ENCODE measurements at places on chromosomes 7 and 10.

DNA sequence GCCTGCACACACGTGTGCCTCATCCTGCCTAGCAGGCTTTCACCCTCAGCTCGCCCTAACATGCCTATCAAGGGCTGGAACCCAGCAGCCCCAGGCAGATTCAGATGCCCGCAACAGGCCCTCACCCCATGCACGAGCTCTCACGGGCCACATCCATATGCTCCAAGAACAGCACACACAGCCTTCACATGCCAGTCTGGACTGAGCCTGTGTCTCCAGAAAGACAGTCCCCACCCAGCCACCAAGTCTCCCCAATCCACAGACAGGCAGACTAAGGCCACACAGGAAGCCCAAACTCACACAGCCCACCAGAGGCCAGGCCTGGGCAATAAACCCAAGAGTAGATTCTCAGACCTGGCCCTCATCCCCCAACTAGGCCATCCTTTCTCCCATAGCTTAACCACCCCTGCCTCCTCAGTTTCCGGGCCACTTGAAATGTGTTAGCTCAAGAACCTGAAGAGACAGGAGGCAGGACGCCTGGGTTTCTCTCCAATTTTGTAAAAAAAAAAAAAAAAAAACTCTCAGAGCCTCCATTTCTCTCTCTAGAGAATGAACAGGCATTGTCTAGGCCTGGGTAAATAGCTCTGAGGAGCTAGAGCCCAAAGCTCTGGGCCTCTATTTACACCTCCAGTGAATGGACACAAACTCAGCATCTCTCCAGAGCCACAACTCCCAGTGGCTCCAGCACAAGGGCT, 6.8 kb downstream of the LDB1 start:
- DNase-seq, result no peak

DNA sequence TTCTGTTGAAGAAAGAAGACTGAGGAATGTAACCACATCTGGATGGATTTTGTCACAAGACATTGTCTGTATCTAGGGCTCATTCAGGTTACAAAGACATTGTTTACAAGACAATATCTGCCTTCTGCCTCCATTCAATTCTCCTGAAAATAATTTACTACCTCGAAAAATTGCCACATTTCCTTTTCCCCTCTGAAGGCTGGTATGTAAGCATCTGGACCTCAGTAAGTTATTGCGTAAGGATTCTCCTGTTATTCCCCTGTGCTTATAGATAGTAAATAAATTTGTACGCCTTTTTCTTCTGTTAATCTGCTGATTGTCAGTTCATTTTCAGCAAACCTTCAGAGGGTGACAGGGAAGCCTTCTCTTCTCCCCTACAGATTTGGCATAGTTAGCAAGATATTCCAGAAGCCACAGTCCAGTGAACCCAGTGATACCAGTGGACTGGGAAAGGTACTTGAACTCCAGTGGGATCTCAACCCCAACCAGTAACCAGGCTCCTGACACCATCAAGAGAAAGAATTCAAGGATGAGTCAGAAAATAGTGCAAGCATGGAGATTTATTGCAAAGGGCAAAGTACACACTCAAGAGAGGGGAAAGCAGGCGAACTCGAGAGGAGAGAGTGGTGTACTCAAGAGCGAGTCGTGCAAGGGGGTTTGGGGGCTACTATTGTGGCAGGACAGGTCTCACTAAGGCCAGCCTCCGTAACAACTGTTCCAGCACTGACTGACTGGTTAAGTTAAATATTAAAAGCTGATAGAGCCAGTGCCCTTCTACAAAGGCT, 706.9 kb upstream of the GHITM start:
- DNase-seq, result no peak

- no peak for DNase-seq
Measured at GRCh38 chr7:79984210-79984609, 150.4 kb upstream of the GNAI1 start.

GRCh38 chr7:48109848-48110663, 21.0 kb downstream of the UPP1 start:
- no peak for DNase-seq

DNA sequence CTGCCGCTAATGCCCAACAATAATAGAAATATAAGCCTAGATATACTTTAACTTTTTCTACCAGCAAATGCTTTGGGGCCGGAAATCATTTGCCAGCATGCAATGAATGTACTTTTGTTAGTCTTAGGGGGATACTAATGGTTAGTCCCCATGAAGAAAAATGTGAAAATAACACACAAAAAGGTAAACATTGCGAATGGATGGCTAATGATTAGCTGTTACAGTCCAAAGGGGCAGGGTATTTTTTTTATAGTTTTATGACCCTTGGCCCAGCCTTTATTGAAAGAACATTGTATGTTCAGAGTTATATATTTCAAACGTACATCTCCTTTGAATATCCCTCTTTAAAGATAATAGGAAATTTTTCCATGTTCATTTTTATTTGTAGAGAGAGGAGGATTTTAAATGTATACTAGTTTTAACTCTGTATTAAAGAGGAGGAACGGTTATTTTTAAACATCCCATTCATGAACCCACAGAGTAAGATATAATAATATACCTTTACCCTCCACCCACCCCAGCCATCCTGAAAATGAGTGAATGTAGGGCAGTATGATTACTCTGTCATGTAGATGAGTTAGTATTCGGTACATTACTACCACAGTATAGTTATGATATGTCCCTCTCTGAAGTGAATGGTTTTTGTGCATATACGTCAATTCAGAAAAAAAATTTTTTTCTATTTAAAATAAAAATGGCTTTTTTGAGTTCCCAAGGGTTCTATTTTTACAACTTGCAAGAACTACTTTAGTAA, 63.6 kb downstream of the ARID5B start:
- no peak for DNase-seq

DNA sequence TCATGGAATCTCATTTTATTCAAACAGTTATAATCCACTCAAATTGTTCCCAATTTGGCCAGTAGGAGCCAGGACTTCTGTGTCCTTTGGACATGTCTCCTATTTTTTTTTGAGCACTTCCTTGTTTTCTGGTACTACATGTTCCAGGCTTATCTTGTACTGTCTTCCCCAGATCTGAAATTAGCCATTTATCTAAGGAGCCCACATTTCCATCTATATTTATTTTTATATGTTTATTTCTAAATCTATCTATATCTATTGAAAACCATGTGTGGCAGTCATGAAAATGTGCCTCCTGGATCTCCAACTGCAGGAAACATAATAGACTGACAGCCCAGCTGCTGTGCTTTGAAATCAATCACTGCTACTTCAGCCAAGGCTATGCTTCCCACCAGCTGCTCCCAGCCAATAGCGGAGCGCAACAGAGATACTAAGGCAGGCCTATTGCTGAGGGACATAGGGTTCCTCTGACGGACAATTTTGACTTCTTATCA, 147.1 kb downstream of the LRRC4 start:
- no peak for DNase-seq

DNA sequence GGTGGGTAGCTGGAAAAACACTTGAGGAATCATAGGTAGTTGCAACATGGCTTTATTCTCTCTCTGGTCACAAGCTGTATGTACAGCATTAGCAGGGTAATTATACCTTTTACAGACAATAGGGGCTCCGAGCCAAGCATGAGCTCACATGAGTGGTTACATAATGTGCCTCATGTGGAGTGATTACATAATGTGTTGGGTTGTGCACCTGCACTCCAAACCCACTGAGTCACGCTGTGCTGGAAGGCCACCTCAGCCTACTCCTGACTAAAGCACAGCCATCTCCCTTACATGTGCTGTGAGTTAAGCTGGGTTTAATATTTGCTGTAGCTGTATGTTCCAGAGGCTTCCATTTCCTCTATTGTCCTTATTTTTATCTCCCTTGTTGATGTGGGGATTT, 348.7 kb upstream of the SEMA3C start:
- DNase-seq, result no peak

- DNase-seq, result no peak
Measured at GRCh38 chr7:83337050-83337449, 174.4 kb upstream of the PCLO start.

GRCh38 chr10:124693396-124693795, 50.8 kb downstream of the FAM53B start:
- no peak for DNase-seq

GRCh38 chr7:95088536-95089215, 181.3 kb downstream of the PPP1R9A start:
- DNase-seq, result no peak

All from fibroblast of the conjunctiva (primary cell).